Stimulated activated CD8-positive, alpha-beta memory T cell treated with anti-CD3 and anti-CD28 coated beads, Interleukin-4, amount 100 ng/mL, for 1 hour (primary cell): ENCODE measurements at places on chromosomes 1 and 21.

GRCh38 chr1:40906781-40907400 lies 44.7 kb upstream of the CITED4 start:
- no peak for DNase-seq

DNA sequence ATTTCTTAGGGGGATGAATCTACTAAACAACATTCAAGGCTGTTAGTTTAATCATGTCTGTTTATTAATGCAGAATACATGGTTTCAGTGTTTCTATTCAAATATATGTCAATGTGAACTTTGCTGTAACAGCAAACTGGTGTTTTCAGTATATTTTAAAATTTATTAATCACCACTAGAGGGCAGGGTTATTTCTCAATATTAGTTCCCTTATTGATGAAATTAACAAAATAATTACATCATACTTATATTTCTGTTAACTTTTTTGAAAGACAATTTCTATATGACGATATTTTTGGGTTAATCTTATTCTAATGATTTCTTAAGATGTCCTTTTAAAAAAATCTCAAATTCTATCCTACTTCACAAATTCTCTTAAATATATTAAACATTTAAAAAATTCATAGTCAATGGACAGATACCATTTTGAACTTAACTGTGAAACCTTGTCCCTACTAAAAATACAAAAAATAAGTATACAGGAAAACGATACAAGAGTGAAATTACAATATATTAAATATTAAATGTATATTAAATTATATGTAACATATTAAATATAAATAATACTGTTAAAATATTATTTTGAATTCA lies 1034.1 kb upstream of the PRMT6 start:
- DNase-seq, result no peak

DNA sequence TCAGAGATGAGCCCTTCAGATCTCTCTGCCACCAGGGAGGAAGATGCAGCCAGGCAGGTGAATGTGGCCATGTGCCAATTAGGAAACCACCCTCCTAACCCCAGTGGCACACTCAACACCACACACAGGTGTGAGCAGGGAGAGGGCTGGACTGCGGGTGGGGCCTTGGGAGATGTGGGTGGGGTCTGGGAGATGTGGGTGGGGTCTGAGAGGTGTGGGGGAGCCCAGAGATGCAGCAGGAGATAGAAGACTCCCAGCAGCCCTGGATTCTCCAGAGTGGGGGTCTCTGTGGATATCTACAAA lies 43.2 kb upstream of the COL6A1 start:
- no peak for DNase-seq

- no peak for DNase-seq
These were observed 32.6 kb downstream of the SEC16B start for GRCh38 chr1:177937174-177937770.

DNA sequence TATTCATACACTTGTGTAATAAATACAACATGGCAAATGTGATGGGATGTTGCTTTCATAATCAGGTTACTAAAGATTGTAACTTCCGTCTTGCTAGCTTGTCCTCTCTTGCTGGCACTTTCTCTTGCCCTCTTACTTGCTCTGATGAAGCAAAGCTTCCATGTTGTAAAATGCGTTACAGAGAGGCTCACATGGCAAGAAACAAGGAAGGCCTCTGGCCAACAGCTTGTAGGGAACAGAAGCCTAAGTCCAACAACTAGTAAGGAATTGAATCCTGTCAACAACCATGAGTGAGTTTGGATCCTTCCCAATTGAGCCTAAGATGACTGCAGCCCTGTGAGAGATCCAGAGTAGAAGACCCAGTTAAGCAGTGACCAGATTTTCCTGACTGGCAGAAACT lies 15.4 kb downstream of the TMED5 start:
- DNase-seq, result no peak

DNA sequence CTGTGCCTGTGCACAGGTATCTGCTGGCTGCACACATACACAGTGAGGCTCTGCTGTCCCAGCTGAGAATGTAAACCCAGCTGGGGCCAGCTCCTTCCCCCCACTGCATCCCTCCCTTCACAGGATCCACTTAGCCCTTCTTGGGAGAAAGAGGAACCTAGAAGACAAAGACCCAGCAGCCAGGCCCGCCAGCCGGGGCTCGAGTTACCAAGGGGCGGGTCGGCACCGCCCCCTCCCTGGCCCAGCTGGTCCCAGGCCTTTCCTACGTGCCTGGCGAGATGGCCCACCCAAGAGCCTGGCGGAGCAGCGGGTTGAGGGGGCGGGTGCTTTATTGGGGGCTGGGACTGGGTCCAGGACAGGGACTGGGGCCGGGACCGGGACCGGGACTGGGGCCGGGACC lies 2.1 kb downstream of the SH3BGRL3 start:
- DNase-seq, result no peak

- DNase-seq, result no peak
These were observed 65.6 kb upstream of the DAB1 start for GRCh38 chr1:57489358-57490036.
